ENCODE measurements at places on chromosomes 3 and 15.
A peak's percentile ranks its signal among the peaks of the same experiment; 100 is the strongest.

- no peak for DNase-seq
Measured at GRCh38 chr3:44950275-44950734, 25.7 kb downstream of the ZDHHC3 start.

GRCh38 chr3:87468938-87469337 is 192.6 kb upstream of the POU1F1 start:
- no peak for DNase-seq

DNA sequence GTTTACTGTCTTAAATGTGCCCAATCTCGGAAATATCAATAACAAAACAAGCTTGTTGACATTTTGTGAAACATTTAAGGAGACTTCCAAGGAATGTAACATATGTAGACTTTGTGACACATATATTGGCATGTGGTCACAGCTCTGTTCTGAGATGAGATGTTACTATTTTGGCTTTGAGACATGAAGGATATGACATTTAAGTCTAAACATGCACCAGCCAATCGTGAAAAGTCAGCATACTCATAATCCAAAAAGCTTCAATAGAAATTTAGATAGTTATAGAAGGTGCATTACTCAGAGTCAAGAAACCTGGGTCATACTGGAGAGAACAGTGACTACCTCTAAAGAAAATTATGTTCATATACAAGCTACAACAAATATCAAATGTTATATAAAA is 13.4 kb downstream of the COMMD2 start:
- DNase-seq, result no peak

GRCh38 chr3:27535809-27536392 is 51.7 kb upstream of the SLC4A7 start:
- no peak for DNase-seq

DNA sequence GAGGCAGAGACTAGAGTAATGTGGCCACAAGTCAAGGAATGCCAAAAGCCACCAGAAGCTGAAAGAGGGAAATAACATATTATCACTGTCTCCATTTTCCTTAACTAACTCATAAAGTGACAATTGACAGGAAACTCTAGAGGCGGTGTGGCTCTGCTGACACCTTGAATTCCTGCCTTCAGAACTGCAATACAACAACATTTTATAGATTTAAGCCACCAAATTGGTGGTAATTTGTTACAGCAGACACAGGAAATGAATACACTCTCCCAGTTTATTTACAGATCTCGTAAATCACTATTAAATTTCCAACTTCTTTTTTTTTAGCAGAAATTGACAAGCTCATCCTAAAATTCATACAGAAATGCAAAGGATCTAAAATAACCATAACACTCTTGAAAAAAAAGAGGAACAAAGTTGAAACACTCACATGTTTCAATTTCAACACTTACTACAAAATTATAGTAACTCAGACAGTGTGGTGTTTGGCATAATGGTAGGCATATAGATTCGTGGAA is 449.9 kb downstream of the OTOL1 start:
- no peak for DNase-seq

DNA sequence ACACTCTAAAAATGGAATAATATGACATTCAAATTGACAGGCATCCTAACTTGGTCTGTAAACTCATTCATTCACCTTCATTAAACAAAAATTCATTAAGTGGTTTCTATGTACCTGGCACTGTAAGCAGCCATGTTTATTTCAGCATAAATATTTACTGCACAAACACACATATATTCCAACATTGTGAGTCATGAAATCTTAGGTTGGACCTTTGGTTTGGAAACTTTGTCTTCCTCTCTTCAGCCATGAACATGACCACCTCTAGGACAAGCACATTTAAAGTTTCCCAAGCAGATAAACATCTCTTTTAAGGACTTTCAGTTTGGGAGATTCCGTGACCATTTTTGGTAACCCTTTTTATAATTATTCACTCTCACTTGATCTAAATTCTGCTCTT is 131.8 kb downstream of the TPRG1 start:
- DNase-seq, result no peak

DNA sequence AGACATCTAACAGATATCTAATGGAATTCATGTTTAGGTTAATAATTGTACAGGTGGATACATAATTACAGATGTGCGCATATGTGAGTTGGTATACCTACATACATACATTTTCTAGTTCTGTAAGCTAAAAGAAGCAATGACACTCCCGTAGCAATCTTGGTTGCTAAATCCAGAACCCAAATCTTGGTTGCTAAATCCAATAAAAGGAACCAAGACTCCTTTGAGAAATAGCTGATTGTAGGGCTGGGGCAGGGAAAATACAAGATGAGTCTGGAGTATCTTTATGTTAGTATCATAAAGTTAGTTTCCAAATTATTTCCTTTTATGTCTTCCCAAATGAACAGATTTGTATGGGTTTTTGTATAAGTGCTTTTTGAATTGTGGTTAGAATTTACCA is 135.2 kb downstream of the TMCC1 start:
- DNase-seq, result no peak

DNA sequence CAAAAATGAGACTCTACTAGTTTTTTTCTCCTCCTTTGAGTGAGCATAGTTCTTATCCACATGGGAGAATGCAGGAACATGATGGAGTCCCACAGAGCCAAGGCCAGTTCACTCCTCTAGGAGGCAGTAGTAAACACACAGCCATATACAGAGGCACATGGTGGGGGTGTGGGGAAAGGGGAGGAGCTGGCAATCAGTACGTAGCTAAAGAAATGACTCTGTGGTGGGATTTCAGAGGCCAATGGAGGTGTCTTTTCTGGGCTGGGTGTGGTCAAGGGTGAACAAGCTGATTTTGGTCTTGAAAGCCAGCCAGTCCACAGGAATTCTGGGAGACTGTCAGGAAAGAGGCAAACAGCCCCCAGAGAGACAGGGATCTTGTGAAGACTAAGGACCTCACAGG is 6.6 kb upstream of the RAB11A start:
- DNase-seq, result peak; percentile 51

GRCh38 chr15:90184119-90184785 is 16.9 kb upstream of the SEMA4B start:
- DNase-seq, result peak; percentile 95

- DNase-seq, result no peak
Measured at GRCh38 chr3:124084022-124084881, 92.3 kb upstream of the ROPN1 start.

DNA sequence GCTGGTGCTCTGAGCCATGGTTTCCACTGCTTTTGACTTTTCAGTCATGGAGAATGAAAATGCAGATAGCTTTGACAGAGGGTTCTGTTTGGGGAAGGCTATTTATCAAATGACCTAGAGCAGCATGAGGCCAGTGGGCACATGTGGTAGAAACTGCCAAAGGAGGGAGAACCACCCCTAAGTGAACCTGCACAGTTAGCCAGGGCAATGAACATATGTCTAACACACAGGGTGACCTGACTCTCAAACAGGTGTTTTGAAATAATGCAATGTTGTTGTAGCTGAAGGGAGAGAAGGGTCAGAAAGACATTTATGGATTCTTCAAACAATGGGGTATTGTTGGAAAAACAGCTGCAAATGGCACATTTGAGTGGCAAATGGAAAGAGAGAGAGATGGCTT is 174.4 kb upstream of the FAM3D start:
- no peak for DNase-seq

- no peak for DNase-seq
Measured at GRCh38 chr3:154177406-154177805, 56.2 kb downstream of the ARHGEF26 start.

GRCh38 chr3:168249550-168250414 is 154.1 kb upstream of the GOLIM4 start:
- peak; percentile 91 for DNase-seq

DNA sequence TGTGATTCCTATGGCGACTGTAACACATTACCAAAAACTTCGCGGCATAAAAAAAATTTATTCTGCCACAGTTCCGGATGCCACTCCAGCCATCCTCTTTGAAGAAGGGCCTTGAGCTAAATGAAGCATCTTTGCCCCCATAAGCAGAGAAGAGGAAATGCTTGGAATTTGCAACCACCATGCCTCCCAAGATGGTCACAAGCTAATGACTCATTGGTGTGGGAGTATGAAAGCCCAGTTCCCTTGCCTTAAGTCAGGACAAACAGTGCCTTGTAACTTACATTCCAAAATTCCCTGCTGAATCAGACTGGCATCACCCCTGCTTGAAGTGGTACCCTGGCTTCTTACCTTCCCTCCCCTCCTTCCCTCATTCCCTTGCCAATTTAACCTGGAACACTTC is 1077.4 kb downstream of the EPHA3 start:
- no peak for DNase-seq

DNA sequence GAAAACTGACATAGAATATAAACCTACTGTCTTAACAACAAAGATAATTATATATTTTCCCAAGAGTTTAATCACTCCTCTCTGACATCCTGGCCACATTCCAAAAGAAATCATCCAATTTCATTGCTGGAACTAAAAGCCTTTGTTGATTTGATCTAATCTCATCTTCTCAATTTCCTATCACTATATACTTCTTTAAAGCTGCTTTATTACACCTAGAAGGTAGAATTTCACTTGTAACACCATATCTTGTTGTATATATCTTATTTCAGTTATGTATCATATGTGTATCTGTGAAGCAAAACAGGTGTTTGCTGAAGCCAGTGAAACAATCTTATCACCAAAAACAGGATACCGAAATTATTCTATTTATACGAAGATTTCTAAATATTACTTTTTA is 740.2 kb downstream of the ROBO1 start:
- DNase-seq, result no peak

DNA sequence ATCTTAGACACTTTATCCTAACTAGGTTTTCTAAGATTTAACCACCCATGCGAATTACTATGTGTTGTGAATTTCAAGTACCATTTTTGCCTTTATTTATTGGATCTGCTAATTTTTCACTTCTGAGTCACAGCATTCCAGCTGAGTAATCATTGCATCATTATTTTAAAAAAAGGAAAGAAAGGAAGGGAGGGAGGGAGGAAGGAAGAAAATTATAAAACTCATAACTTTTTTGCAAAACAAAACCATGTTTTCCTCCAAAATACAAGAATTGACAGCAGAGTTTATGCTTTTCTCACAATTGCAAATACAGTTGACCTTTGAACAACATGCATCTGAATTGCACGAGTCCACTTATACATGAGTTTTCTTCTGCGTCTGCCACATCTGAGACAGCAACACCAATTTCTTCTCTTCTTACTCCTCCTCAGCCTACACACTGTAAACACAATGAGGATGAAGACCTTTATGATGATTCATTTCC is 651.4 kb upstream of the NECTIN3 start:
- no peak for DNase-seq

Measured in MM.1S (cell line).